ENCODE measurements at places on chromosomes 2 and 18.

GRCh38 chr2:189327879-189328847, 113.1 kb upstream of the WDR75 start:
- H3K4me1 ChIP-seq, result no peaks in the 10 kb centered on the region
- no peak overlapping the region for H3K4me3 ChIP-seq
- DNase-seq, result no peak
- no peaks in the 10 kb centered on the region for H3K36me3 ChIP-seq
- no peak overlapping the region for H3K27ac ChIP-seq

DNA sequence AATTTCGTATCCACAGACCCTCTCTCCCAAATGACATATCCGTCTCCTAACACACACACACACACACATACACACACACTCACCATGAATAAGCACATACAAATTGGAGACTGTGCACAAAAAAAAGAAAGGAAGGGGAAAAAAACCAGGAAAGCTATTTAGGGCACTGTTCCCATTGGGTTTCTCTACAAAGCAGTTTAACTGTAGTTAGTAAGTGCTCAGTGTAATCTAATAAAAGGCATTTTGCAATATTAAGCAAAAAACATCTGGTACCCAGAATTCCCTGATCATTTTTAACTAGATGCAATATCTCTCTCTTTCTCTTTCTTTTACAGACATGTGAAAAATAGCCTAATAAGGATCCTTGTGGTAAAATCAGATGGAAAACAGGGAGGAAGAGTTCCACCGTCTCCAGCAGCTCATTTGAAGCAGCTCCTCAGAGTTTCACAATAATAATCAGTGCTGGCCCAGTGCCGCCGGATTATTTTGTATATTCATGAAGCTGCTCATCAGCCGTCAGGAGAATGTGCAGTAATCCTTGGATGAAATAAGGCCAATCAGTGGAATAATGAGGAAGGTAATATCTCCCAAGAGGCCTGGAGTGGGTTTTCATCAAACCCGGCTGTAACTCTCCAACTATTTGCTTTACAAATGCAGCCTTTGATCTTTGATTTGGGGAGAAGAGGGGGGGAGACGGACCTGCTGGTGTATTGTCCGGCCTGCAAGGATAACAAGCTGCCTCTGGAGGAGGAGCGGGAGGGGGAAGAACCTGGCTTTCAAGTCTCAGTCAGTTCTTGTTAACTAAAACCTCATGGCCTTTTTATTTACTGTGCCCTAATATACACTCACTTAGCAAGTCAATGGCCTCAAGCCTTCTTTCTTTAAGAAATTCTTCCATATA, 227.6 kb upstream of the SMIM21 start:
- no peak overlapping the region for H3K27ac ChIP-seq
- H3K4me1 ChIP-seq, result peaks cover 3% of the 10 kb centered on the region
- no peak for DNase-seq
- no peaks in the 10 kb centered on the region for H3K36me3 ChIP-seq
- peaks cover 11% of the 10 kb centered on the region for H3K27me3 ChIP-seq

GRCh38 chr18:25457601-25458000, 105.6 kb upstream of the ZNF521 start:
- no peaks in the 10 kb centered on the region for H3K27me3 ChIP-seq
- no peak overlapping the region for H3K4me3 ChIP-seq
- no peak for DNase-seq
- H3K36me3 ChIP-seq, result no peaks in the 10 kb centered on the region
- H3K4me1 ChIP-seq, result no peaks in the 10 kb centered on the region
- H3K27ac ChIP-seq, result no peak overlapping the region

- peak overlapping the region; percentile 33 for H3K27ac ChIP-seq
- H3K4me1 ChIP-seq, result no peaks in the 10 kb centered on the region
- no peak overlapping the region for H3K4me3 ChIP-seq
- H3K27me3 ChIP-seq, result peaks cover 48% of the 10 kb centered on the region
- no peak for DNase-seq
These were observed 10.9 kb downstream of the IGFBP2 start for GRCh38 chr2:216643986-216644659.

- H3K4me3 ChIP-seq, result peak overlapping the region; percentile 64
- DNase-seq, result no peak
- H3K27me3 ChIP-seq, result no peaks in the 10 kb centered on the region
- H3K4me1 ChIP-seq, result peaks cover 36% of the 10 kb centered on the region
These were observed 45.3 kb downstream of the DGKD start for GRCh38 chr2:233399306-233400225.

- H3K27me3 ChIP-seq, result no peaks in the 10 kb centered on the region
- H3K27ac ChIP-seq, result no peak overlapping the region
- no peak for DNase-seq
- no peaks in the 10 kb centered on the region for H3K36me3 ChIP-seq
- no peak overlapping the region for H3K4me3 ChIP-seq
- peaks cover 33% of the 10 kb centered on the region for H3K4me1 ChIP-seq
These were observed 99.0 kb upstream of the ID2 start for GRCh38 chr2:8582651-8583399.

DNA sequence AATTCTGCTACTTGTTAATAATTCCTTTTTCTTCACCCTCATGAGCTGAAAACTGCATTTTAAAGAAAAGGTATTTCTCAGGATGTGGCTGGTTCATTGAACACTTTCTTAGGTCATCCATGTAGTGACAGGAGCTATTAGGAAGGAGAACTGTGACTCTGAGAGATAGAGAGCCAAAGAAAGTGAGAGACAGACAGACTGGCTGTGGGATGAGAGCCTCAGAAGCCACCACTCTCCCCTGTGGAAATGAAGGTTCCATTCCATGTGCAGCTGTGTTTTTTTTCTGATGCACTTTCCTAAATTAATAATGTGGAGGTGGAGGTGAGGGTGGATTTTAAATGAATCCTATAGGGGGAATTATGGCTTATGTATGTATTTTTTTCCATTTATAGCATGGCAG, 113.3 kb downstream of the FAM210A start:
- peaks cover 61% of the 10 kb centered on the region for H3K4me1 ChIP-seq
- peaks cover 19% of the 10 kb centered on the region for H3K27me3 ChIP-seq
- peaks cover 23% of the 10 kb centered on the region for H3K36me3 ChIP-seq
- H3K4me3 ChIP-seq, result peak overlapping the region; percentile 90
- DNase-seq, result no peak

DNA sequence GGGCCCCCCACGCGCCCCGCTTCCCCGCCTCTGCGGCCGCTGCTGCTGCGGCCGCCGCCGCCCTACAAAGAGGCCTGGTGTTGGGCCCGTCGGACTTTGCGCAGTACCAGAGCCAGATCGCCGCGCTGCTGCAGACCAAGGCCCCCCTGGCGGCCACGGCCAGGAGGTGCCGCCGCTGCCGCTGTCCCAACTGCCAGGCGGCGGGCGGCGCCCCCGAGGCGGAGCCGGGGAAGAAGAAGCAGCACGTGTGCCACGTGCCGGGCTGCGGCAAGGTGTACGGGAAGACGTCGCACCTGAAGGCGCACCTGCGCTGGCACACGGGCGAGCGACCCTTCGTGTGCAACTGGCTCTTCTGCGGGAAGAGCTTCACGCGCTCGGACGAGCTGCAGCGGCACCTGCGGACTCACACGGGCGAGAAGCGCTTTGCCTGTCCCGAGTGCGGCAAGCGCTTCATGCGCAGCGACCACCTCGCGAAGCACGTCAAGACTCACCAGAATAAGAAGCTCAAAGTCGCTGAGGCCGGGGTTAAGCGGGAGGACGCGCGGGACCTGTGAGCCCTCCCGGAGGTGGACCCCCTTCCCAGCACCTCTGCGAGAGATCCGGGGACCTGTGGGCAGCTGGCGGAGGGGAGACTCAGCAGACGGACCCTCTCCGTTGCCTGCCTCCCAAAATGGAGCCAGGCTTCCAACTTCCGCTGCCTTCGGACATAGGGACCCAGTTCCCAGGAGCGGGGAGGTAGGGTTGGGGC, 1.9 kb downstream of the SP5 start:
- DNase-seq, result no peak
- H3K4me3 ChIP-seq, result peak overlapping the region; percentile 19
- H3K36me3 ChIP-seq, result peaks cover 5% of the 10 kb centered on the region
- H3K27ac ChIP-seq, result no peak overlapping the region

DNA sequence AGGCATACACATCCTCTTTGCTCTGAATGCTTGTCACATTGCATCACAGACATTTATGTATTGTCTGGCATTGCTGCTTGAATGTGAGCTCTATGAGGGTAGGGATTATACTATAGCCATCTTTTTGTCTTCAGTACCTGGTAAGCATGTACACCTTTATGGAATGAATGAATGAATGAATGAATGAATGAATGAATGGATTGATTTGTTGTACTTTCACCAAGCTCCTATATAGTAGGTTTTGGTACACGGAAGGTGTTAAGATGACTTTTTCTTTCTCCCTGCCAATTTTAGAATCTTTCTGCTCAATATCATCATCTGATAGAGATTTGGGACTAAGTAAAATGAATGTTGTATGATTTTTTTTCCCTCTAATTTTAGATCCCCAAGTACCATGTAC, 13.5 kb downstream of the LTBP1 start:
- peaks cover 29% of the 10 kb centered on the region for H3K27me3 ChIP-seq
- H3K4me1 ChIP-seq, result no peaks in the 10 kb centered on the region
- no peak for DNase-seq
- H3K36me3 ChIP-seq, result no peaks in the 10 kb centered on the region
- H3K27ac ChIP-seq, result no peak overlapping the region

GRCh38 chr2:15517793-15518192, 43.3 kb downstream of the NBAS start:
- peaks cover 9% of the 10 kb centered on the region for H3K36me3 ChIP-seq
- H3K27me3 ChIP-seq, result no peaks in the 10 kb centered on the region
- no peak overlapping the region for H3K27ac ChIP-seq
- no peak for DNase-seq

DNA sequence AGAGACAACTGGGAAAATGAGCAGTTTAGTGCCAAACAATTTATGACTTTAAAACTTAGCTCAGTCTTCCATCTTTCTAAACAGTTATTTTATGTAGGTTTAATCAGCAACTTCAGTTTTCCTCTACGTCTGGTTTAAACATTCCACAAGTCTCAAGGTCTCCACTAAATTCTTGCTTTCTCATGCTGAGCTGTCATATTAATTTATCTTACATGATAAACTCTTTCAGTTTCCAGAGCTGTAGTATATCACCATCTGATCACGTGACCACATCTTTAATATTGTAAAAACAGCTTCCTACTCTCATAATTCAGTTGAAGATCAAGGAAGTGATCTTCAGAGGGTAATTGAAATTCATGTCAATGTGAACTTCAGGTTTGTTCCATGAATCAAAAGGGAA, 158.6 kb downstream of the ZNF804A start:
- no peak overlapping the region for H3K27ac ChIP-seq
- DNase-seq, result no peak
- H3K4me1 ChIP-seq, result no peaks in the 10 kb centered on the region
- no peaks in the 10 kb centered on the region for H3K27me3 ChIP-seq
- H3K36me3 ChIP-seq, result no peaks in the 10 kb centered on the region
- no peak overlapping the region for H3K4me3 ChIP-seq

DNA sequence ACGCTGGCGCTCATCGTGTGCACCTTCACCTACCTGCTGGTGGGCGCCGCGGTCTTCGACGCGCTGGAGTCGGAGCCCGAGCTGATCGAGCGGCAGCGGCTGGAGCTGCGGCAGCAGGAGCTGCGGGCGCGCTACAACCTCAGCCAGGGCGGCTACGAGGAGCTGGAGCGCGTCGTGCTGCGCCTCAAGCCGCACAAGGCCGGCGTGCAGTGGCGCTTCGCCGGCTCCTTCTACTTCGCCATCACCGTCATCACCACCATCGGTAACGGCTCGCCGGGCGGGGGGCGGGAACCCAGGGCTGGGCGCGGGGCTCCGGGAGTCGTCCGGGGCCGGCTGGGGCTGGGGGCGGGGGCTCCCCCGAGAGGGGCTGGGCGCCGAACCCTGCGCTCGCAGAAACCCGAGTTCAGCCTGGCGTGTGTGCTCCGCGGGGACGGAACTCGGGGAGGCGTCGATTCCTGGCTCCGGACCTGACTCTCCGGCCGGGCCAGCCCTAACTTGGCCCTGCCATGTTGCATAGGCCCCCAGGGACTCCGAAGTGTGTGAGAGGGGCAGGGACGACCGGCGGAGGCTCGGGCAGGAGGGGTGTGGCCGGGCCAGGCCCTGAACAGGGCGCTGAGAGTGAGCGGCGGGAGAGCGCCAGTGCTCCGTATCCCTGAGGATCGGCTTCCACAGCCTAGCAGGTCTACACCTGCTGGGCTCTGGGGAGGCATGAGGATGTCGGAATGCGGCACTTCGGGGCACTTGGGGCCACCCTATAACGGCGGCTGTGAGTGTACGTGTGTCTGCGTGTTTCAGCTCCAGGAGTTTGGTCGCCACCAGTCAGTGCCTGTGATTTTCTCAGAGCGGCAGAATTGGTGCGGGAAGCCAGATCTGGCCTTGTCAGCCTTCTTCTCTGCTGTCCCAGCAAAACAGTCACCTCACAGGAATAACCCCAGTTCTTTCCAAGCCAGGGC, 651 bp downstream of the KCNK3 start:
- peaks cover 95% of the 10 kb centered on the region for H3K27me3 ChIP-seq
- no peak overlapping the region for H3K4me3 ChIP-seq
- no peaks in the 10 kb centered on the region for H3K4me1 ChIP-seq

DNA sequence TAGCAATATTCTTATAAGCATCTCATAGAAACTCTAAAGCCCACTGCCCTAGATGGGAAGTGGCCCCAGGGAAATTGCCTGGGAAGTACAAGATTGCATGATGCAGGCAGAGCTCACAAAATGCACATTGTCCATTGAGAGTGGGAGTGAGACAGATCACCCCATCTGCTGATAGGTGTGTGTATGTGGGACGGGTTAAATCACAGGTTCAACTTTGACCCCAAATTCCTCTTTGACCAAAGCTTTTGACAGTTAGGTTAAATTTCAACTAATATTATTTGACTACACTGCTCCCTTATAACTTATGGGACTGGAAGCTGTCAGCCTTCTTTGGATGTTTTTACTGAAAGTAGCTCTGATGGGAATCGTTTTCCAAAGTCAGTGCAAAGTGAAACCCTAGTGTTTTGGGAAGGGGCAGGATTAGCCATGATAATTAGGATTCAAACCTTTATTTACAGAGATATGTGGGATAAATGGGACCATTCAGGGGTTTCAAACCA, 11.4 kb upstream of the FABP1 start:
- H3K27ac ChIP-seq, result no peak overlapping the region
- H3K27me3 ChIP-seq, result peaks cover 66% of the 10 kb centered on the region
- no peaks in the 10 kb centered on the region for H3K36me3 ChIP-seq
- H3K4me3 ChIP-seq, result no peak overlapping the region
- H3K4me1 ChIP-seq, result no peaks in the 10 kb centered on the region

GRCh38 chr18:12802538-12802937, 81.5 kb downstream of the PTPN2 start:
- no peak overlapping the region for H3K4me3 ChIP-seq
- H3K4me1 ChIP-seq, result peaks cover 23% of the 10 kb centered on the region
- peaks cover 23% of the 10 kb centered on the region for H3K36me3 ChIP-seq
- no peak overlapping the region for H3K27ac ChIP-seq

DNA sequence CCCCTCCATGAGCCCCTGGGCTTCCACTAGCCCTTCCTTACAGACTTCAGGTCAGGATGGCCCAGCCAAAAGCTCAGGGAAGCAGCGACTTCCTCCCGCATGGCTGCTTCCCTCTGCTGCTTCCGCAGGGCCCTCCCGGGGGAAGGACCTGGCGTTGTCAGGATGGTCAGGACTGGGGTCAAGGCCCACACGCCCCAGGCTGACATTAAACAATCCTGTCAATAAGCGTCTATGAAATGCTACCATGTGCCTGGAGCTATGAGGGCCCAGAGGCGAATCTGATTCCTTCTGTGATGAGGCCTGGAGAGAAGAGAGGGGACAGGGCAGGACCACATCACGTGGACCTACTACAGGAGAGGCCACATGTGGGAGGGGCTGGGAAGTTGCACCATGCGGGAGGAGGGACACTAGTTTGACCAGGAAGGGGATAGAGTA, 17.3 kb downstream of the CYS1 start:
- H3K27me3 ChIP-seq, result no peaks in the 10 kb centered on the region
- H3K4me1 ChIP-seq, result no peaks in the 10 kb centered on the region
- no peak overlapping the region for H3K27ac ChIP-seq
- peaks cover 3% of the 10 kb centered on the region for H3K36me3 ChIP-seq

GRCh38 chr18:22188559-22189267, 19.3 kb downstream of the GATA6 start:
- H3K4me3 ChIP-seq, result no peak overlapping the region
- H3K36me3 ChIP-seq, result peaks cover 2% of the 10 kb centered on the region
